Adipocyte (in vitro differentiated cells): ENCODE measurements at places on chromosomes 16 and 17.
A peak's percentile ranks its signal among the peaks of the same experiment; 100 is the strongest.

DNA sequence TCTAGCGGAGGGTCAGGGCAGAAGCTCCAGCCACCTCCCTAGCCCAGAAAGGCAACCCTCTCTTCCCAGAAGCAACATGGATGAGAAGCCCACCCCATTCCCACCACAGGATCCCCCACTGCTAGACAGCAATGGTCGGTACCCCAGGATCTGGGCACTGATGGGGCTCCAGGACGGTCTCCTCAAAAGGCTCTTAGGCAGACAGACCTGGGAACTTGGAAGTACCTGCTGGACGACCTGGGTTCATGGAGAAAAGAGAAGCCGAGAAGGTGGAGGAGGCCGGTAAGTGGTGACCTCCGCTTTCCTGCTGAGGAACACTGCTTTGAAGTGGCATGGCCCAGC lies 96.6 kb downstream of the TBC1D16 start:
- no peak for DNase-seq

GRCh38 chr16:57556941-57557541 lies 14.6 kb downstream of the ADGRG5 start:
- no peak for DNase-seq

- no peak for DNase-seq
Observed at GRCh38 chr17:28501421-28502284, 4.5 kb upstream of the FOXN1 start.

DNA sequence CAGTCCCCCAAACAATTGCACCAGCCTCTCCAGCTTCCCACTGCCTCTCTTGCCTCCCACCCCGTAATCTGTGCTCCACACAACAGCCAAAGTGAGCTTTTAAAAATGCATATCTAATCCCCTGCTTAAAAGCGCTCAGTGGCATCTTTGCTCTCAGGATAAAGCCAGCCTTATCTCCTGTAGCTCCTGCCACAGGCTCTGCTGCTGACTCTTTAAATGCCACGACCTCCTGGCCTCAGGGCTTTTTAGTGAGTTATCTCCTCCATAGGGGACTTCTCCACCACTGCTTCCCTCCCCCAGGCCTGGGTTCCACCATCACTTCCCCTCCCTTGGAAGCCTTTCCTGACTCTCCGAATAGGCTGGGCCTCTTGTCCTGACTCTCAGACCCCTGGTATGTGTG lies 98.6 kb downstream of the GNAO1 start:
- DNase-seq: no peak

DNA sequence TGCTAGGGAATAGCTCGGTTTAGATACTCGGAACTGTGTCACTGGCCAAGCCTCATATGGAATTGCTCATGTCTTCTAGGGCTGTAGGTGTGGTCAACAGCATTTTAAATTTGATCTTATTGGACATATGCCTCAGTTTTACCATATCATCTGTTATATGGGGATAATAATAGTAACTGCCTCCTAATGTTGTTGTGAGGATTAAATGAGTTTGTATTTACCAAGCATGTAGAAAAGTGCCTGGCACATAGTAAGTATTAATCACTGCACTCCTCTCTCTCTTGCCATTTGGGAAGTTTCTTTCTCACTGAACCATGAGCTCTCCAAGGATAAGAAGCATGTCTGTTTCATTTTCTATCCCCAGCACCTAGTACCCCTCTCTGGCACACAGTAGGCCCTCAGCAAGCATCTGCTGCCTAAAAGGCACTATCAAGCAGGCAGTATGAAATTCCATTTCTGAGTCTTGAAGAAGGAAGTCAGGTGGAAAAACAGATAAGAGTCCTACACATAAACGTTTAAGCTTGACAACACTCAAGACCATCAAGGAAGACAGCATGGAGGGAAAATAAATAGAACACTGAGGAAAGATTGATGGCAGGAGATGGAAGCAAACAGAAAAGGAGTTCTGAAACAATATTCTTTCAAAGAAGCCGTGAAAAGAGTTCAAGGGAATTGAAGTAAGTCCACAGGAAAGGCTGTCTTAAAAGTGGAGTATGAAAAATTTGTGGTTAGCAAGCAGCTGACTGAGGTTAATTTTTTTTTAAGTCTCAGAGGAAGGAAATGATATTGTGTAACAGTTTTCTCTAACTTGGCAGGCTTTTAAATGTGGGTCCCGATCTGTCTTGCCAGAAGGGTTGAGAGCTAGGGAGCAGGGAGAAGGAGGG lies 2.2 kb upstream of the ATP6V0A1 start:
- DNase-seq: peak; percentile 87

DNA sequence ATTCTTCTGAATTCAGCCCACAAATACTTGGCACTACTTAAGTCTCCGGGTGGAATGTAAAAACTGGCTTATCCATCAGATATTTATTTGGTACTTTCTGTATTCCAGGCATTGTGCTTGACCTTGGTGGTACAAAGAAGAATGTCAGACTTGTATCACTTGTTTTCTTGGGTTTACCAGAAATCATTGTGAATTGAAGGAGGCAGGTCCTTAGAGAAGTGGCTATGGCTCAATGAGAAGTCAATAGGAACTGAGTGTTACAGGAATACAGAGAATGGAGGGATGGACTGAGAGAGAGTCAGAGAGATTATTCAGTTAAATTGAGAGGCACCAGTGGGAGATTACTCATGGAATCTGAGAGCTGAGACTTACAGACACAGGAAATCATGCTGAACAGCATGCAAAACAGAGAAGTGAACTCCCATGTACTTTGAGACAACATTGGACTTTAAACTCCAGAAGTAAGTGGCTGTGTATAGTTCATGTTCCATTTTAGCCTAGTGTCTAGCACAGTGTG lies 704.1 kb downstream of the CDH11 start:
- DNase-seq: peak; percentile 76

DNA sequence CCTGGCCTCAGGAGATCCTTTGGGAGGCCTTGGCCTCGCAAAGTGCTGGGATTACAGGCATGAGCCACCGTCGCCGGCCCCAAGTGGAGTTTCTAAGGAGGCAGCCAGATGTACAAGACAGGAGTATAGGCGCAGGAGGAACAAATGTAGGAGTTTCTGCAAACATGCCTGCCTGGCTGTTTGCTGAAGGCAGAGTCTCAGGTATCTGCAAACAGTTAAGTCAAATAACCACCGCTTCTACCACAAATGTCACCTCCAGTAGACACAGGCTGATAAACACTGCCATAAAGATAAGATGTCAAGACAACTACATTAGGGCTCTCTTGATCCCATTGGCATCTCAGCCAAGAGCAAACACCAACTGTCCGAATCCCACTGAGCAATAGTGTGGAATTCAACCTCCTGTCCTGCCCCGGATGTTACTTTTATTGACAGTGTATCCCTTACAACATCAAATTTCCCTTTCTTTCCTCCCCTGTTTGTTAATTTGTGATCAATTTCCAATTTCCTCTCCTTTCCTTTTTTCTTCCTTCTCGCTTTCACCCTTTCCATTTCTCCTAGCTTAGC lies 5.6 kb upstream of the COG1 start:
- no peak for DNase-seq

- no peak for DNase-seq
Observed at GRCh38 chr17:68611353-68612208, 10.4 kb upstream of the FAM20A start.

- no peak for DNase-seq
Observed at GRCh38 chr17:8930649-8931048, 34.9 kb downstream of the PIK3R5 start.

GRCh38 chr17:7296189-7296861 lies 1.9 kb upstream of the YBX2 start:
- peak; percentile 94 for DNase-seq

- DNase-seq: no peak
Observed at GRCh38 chr16:17177959-17178905, 292.5 kb downstream of the XYLT1 start.

- peak; percentile 93 for DNase-seq
Observed at GRCh38 chr17:82297280-82297713, 20.1 kb downstream of the CD7 start.

DNA sequence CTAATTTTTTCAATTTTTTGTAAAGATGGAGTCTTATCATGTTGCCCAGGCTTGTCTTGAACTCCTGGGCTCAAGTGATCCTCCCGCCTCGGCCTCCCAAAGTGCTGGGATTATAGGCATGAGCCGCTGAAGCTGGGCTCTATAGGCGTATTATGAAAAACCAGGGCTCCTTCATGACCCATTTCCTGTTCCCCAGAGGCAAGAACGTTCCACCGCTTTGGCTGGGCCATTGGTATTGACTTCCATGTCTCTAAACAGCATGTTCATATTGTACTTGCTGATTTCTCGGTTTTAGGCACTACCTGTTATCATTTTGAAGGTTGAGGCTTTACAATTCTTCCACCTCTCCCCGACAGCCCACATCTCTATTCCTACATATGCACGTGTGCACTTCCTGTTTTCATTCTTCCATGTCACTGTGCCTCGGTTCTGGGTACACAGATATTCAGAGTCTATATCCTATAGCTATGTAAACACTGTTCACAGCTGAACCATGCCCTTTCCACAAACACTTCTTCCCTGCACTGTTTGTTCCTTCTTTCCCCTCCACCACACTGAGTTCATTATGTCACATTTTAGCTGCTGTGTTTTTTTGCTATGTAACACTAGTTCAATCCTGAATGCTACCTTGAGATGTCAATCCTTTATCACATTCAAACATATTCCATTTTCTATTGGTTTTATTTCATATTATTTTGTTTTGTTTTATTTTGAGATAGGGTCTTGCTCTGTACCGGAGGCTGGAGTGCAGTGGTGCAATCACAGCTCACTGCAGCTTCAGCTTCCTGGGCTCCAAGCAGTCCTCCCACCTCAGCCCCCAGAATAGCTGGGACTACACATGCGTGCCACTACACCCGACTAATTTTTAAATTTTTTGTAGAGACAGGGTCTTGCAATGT lies 16.8 kb upstream of the MAPK3 start:
- DNase-seq: no peak

DNA sequence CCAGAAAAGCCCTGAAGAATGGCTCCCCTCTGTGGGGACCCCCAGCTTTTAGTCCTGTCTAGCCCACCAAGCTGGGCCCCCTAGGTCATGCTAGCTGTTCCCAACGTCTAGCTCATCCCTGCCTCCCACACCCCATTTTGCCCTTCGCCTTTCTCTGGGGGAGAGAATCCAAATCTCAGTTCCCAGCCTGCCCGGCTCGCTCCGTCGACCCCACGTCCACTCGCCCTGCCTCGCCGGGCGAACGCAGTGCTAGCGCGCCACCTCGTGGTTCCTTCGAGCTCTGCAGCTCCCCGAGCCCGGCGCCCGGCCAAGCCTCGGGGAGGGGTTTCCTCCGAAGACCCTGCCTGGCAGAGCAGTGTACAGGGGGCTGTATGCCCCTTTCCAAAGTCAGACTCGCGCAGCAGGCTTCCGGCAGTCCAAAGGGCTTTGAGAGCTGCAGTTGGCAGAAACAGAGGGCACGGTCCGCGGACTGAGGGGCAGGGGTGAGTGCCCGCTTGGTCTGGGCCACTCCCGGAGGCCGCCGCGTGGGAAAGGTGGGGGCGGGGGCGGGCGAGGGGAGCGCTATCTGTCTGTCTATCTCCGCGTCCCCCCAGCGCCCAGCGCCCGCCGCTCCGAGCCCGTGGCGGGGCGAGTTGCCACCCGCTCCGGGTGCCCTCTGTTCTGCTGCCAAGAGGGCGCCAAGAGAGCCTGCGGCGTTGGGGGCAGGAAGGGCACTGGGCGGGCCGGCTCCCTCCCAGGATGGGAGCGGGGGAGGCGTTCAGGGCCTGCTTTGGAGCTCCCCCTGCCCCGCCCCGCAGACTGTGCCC lies 1.7 kb upstream of the DLX3 start:
- DNase-seq: peak; percentile 79

DNA sequence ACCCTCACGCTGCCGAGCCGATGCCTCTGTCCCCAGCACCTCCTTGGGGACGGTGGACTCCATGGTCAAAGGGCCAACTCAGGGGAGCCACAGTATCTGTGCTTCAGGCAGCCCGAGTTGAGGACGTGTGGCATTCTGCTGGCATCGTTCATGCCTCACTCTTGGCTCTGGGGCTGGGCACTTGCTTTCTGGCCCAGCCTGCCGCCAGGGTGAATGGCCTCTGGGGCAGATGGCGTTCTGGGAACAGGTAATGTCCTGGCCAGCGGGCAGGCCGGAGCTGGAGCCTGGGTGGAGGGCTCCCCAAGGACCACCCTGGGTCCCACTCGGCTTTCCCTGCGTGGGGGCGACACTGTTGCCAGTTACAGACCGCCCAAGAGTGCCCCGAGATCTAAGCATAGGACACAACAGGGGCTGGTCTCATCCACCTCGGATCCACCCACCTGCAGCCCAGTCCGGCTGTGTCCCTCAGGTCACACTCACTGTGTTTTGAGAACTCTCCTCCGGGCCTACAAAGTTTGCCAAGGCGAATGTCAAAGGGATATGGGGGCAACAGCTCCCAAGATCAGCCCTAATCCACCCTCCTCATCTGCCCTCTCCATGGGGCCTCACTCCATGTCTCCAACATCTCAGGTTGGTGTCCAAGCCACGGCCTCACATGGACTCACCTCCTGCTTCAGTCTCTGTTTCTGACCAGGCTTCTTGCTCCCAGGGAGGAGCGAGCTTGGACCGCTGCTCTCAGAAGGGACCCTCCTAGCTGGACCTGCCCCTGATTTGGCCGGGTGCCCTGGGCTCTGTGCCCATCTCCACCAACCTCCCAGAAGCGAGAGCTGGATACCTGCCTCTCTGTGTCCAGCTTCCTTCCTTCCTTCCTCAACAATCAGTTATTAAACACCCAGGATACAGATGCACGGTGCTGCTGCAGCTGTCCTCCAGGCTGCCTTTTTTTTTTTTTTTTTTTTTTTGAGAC lies 60.8 kb downstream of the TMEM235 start:
- DNase-seq: no peak

DNA sequence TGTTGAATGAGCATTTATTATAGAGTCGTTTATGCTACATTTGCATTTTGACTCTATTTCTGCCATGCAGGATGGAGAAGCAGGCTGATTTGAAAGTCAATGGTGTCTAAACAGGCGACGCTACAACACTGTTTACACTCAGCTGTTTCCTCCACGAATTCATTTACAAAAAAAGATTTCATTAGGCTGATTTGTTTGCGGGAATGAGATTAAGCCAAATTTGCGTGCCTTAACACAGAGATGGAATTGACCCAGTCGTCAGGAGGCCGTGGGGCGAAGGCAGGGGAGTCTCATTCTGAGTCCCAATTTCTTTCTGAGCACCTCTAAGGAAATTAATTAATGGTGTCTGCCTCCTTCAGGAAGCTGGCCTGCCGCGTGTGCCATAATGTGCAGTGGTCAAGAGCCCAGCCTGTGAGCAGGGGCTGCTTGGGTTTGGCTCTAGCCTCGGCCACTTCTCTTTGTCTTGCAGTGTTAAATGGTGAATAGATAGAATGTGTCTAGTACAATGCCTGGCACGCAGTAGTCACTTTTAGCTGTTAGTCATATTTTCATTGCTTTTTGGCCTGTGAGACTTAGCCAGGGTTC lies 88.6 kb upstream of the NKD1 start:
- no peak for DNase-seq

- DNase-seq: no peak
Observed at GRCh38 chr16:58426966-58427365, 34.7 kb downstream of the GINS3 start.
